ENCODE measurements at places on chromosomes 4 and X.
A peak's percentile ranks its signal among the peaks of the same experiment; 100 is the strongest.

- no peak for DNase-seq
Observed at GRCh38 chrX:121761845-121762244, 714.4 kb downstream of the GLUD2 start.

DNA sequence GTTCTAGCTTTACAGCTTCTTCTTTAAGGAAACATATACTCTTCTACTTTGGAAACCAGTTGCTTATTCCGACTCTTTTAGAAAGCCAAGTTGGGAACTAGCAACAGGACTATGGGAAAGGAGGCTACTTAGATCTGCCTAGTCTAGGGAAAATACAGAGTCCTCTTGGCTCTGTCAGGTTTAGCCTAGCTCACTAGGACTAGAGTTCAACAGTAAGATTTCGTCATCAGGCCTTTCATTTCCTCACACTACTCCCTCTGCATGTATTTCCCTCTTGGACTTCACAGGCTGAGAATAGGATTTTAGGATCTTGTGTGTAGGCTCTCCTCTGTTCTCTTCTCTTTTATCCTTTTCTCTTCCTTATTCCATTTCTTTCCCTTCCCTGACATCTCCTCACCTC lies 409.8 kb downstream of the AR start:
- no peak for DNase-seq

DNA sequence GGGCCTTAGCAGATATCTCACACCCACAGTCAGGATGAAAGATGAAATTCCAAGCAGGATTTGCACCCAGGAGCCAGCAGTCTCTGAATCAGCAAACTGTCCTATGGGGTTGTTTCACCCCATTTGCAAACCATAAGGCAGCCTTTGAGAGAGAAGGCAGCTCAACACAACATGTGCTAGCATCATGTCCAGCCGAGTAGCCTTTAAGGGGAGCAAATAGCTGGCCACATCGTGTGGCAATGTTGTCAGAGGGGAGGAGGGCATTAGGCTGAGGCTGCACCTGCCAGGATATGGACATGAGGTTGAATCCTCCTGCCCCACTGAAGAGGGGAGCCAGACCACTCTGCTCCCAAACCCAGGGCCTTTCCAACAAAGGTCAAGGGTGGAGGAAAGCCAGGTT lies 20.6 kb upstream of the PJA1 start:
- no peak for DNase-seq

- DNase-seq, result no peak
Observed at GRCh38 chr4:153065276-153065675, 129.2 kb downstream of the FHDC1 start.

DNA sequence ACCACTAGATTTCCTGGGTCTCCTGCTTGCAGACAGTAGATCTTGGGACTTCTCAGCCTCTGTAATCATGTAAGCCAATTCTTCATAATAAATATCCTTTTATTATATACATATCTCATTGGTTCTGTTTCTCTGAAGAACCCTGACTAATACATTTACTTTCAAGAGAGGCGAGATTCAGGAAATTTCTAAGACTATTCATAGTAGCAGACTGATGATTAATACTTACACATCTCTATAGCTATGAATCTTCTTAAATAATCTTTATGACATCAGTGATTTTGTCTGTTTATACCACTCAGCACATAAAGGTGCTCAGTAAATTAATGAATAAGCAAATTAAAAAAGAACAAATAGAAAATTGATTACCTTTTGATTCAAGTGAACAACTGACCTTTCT lies 682.3 kb upstream of the GRID2 start:
- no peak for DNase-seq

- no peak for DNase-seq
Observed at GRCh38 chr4:89422441-89422990, 114.9 kb upstream of the GPRIN3 start.

DNA sequence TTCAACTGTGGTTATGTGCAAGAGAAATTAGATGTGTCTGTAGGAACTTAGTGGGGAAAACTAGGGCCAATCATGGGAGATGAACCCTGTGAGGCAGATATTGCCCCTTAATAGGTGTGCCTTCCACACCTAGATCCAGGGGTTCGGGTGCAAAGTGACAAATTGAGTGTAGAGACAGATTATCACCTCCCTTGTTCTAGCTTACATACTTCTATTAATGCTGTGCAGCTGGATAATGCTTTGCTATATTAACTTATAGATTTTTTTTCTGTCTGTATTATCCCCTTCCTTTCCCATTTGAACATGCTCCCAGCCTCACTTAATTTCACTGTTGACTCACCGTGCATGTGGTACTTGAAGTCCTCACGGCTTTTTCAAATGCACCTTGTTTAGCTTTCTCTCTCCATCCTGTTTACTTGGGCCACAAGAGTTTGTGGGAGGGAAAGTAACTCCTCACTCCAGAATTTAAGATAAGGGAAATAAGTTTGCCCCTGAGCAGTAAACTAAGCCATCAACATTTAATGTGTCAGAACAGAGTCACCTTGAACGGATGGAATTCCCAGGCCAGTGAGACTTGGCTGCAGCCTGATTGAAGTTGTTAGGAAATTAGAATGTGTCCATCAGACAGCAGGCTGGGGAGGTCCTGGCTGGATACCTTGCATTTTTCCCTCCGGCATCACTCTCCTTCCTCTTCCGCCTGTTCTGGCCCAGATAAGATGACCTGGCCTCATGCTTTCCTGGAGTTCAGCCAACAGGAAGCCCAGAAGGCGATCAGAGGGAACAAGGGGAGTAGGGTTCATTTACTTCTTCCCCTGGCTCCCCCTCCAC lies 478.4 kb downstream of the BCOR start:
- DNase-seq, result no peak

DNA sequence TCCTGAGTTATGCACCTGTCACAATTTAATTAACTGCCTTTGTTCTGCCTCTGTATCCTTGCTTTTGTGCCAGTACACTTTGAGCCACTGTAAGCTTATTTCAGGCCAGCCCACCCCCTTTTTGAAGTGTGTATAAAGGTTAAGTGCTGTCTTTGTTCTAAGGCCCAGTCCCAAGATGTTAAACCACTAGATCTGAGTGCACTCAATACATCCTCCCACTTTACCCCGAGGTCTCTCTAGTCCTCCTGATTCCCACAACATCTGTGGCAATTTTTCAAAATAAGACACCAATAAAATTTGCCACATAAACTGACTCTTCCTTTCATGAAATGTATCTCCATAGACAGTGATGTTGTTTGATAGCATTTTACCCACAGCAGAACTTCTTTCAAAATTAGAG lies 124.1 kb upstream of the SPIN4 start:
- DNase-seq, result no peak

GRCh38 chrX:30302956-30303355 lies 6.2 kb downstream of the NR0B1 start:
- DNase-seq, result no peak

- DNase-seq, result no peak
Observed at GRCh38 chrX:153814591-153815315, 15.6 kb downstream of the PDZD4 start.

- no peak for DNase-seq
Observed at GRCh38 chr4:1683261-1683735, 815 bp downstream of the FAM53A start.

- no peak for DNase-seq
Observed at GRCh38 chr4:86398187-86398586, 38.3 kb upstream of the MAPK10 start.

- no peak for DNase-seq
Observed at GRCh38 chr4:55466001-55466400, 70.2 kb downstream of the TMEM165 start.

GRCh38 chrX:76428243-76429130 lies 977 bp downstream of the MAGEE1 start:
- no peak for DNase-seq

GRCh38 chrX:110045421-110045820 lies 42.5 kb downstream of the TMEM164 start:
- DNase-seq, result no peak

GRCh38 chrX:152930516-152930915 lies 32.6 kb downstream of the ZNF185 start:
- DNase-seq, result no peak

DNA sequence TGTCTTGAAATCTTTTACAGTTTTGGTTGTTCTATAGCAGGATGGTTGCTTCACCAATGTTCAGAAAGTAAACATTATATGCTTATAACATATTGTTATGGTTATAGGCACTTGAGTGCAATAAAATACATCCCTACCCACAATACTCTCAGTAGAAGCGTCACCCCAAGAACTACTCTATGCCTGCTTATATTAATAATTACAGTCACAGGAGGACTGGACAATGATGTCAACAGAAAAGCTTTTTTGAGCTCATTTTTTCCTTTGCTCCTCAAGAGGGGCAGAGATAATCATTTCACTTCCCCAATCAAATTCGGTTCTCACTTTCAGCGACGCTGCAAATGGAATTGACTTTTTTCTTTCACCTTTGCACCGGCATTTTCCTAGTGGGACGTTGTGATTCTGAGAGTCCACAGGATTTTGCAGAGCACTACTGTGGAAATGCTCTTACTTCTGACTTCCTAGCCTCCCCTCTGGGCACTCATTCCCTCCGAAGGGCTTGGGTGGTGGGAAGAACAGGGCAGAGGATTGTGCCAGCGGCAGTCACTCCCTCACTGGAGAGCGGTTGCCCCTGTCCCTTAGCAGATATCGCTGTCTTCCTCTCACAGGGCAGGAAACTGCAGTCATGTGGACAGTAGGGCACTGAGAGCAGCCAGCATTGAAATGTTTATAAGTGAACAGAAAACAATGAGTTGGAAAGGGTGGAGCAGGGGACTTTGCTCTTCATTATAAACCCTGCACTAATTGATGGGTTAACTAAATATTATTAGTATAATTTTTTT lies 24.9 kb upstream of the SGMS2 start:
- no peak for DNase-seq

DNA sequence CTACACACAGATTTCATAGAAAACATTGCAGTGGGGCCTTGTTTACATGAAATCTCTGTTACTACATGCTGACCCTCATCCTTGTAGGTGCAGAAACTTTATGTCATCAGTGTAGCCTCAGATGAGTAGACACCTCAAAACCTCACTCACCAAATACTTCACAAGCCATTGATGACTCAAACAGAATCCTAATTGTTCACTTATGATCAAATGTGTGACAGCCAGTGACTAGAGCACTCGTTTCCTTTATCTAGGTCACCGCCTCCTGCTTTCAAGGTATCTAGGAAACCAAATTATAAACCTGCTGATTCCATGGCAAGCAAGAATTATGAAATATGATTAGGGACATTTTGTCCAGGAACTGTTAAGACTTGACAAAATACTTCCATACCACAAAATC lies 255.8 kb upstream of the GPRIN3 start:
- no peak for DNase-seq

GRCh38 chr4:145557720-145558119 lies 61.5 kb upstream of the MMAA start:
- DNase-seq, result peak; percentile 48

DNA sequence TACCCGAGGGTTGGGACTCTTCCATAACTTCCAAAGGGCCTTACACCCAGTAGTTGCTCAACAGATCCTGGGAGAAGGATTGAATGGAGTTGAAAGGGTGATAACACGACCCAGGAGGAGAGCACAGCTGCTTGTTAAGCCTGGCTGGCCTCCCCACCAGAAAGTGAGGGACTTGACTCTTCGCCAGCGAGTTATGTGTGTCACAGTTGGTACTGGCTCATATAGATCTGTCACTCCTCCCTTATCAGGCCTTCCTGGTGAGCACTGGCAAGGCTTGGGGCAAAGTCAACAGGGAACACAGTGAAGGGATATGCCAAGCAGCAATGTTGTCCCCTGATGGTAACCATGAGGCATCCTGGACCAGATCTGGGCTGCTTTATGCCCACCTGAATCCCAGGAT lies 35.8 kb downstream of the APLN start:
- no peak for DNase-seq

- DNase-seq, result no peak
Observed at GRCh38 chr4:177237291-177237690, 72.4 kb upstream of the NEIL3 start.

GRCh38 chr4:145816091-145816490 lies 122.5 kb downstream of the ZNF827 start:
- no peak for DNase-seq

DNA sequence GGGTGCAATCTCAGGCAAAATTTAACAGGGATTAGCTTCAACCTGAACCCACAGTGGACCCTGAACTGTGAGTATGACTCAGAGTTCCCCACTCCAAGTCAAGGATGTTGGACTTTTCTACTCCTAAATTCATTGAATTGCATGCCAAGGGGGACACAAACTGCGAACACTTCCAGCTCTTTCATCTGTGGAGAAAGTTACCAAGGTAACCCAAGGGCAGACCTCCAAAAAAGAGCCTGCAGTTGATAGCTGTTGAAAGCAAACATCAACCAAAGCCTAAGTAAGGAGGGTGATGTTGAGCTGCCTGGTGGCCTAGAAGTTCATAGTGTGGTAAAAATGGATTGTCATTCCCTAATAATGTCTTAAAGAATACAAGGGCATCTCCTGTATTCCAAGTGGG lies 1242.9 kb downstream of the C4orf33 start:
- DNase-seq, result no peak

- DNase-seq, result no peak
Observed at GRCh38 chrX:22594766-22595165, 322.1 kb downstream of the CBLL2 start.

- DNase-seq, result no peak
Observed at GRCh38 chrX:42955349-42955748, 177.4 kb upstream of the PPP1R2C start.

GRCh38 chr4:15402974-15403373 lies 24.9 kb upstream of the C1QTNF7 start:
- no peak for DNase-seq

GRCh38 chrX:39816871-39817731 lies 280.7 kb downstream of the BCOR start:
- DNase-seq, result peak; percentile 39

- peak; percentile 37 for DNase-seq
Observed at GRCh38 chr4:51831133-51831532, 11.8 kb upstream of the DCUN1D4 start.

DNA sequence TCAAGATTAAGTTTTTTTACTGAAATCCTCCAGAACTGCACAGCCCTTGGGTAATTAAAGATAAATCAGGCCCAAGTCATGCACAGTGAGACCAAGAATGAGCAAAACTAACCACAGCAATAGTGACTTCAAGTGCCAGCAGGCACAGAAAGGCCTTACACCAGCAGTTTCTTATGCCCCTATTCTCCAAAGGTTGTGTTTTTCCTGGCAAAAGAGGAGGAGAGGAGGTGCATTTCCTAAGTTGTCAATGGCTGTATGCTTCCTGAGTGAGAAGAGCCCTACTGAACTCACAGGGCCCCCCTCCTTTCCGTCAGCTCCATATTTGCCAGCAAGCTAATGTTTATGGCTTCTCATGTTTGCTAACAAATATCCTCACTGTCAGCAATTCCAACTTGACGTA lies 418.7 kb upstream of the INTU start:
- no peak for DNase-seq

DNA sequence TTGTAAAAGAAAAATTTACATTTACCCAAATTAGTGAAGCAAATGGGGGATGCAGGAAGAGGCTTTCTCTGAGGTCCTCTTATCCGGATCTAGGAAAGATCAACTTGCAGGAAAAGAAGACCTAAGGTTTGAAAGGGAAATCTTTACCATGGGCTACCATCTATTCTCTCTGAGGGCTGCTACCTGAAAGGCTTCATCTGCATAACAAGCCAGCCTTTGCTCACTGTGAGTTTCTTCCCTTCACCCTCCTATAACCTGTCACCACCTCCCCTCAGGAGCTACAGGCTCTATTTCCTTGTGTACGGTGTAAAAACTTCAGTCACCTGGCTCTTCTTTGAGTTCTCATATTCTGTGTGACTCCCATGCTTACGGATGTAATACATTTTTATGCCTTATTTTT lies 118.6 kb upstream of the BEND4 start:
- DNase-seq, result no peak
